ENCODE measurements at places on chromosomes 1 and 21.

DNA sequence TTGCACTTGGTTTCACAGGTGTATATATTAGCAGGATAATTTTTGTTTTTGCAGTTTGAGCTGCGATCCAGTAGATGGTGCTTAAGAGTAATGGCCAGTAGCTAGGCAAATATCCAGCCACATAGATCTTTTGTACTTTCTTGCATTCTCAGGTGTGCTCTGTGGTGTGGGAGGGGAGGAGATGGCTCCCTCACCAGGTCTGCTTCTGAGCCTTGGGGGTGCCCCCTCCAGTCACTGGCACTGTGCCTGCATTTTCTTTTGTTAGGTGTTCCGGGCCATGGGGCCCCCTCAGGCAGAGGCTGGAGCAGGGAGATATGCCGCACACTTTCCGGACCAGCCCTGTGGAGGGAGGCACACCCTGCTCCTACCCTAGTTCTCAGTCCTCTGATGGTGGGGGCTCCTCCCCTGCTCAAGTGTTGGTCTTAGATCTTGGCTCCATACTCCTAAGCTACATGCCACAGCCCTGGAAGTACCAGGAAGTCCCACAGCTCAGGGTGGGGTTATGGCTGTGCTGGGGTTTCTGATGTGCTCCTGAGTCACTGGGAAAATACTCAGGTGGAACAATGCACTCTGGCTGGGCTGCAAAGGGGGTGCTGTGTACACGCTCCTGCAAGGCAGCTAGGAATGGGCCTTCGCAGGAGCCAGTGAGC, 197.6 kb upstream of the DMRTA2 start:
- no peak for DNase-seq

DNA sequence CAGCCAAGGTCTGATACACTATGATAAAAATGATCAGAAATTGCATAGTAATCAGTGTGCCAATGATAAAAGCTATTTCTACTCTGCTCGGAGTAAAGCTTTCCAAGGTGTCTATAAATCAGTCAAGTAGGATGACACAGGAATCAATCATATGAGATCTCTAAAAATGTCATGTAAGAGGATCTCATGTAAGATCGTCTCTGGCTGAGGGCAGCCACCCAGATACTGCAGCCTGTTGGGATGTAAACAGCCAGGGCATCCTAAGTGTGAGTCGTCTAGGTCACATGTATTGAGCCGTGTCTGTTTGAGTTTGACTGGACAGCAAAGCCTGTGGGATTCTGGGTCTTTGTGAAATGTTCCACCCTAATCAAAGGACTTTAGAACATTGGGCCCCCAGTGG, 2.8 kb upstream of the TEX35 start:
- no peak for DNase-seq

DNA sequence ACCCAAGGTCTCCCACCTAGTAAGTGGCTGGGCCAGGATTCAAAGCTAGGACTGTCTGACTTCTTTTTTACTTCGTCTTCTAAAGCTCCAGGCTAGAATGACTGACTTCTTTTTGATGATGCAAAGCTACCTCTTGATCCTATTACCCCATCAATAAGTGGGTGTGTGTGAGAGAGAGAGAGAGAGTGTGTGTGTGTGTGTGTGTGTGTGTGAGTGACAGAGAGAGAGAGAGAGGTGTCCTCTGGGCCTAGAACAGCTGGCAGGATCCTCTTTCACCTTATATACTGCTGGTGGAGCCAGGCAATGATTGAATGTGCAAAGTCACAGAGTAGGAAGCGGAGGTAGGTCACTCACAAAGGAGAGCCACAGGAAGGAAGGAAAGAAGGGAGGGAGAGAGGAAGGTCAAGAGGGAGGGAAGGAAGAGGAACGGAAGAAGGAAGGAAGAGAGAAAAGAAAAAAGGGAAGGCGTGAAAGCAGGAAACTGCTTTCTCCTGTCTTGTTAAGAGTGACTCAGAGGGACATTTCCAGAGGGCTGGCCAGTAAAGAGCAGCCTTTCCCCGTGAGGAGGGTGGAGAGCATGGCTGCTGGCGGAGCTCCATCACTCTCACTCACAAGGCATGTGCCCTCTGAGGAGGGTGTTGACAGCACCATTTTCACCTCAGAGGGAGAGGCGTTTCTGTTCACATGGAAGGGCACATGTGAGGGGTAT, 68.9 kb downstream of the CDC7 start:
- DNase-seq = no peak

DNA sequence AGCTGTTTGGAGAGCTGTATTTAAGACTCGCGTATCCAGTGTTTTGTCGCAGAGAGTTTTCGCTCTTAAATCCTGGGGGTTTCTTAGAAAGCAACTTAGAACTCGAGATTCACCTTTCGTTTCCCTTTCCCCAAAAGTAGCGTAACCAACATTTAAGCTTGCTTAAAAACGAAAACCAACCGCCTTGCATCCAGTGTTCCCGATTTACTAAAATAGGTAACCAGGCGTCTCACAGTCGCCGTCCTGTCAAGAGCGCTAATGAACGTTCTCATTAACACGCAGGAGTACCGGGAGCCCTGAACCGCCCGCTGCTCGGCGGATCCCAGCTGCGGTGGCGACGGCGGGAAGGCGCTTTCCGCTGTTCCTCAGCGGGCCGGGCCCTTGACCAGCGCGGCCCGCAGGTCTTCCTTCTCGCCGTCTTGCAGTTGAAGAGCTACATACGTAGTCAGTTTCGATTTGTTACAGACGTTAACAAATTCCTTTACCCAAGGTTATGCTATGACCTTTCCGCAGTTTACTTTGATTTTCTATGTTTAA, 1.9 kb downstream of the OLIG1 start:
- DNase-seq = no peak

- DNase-seq = no peak
These were observed 38.5 kb downstream of the MSTO1 start for GRCh38 chr1:155648207-155649147.

GRCh38 chr1:151132335-151133017, 14.0 kb downstream of the SEMA6C start:
- DNase-seq = no peak

DNA sequence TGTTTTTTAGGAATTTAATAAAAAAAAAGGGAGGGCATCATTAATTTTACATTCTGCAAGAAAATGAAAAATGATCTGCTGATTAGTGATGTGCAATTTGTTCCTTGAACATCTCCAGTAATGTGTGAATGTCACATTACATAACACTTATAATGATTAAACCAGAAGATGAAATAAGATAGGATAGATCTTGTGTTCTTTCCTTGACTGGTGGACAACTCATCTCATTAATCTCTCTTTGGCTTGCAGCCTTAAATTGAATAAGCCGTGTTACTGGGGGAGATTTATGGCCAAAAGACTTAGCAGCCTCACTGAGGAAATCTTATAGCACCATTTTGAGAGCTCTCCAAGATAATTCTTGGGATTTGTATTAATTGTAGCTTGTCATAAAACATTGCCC, 217.2 kb downstream of the ST6GALNAC3 start:
- peak; percentile 24 for DNase-seq

DNA sequence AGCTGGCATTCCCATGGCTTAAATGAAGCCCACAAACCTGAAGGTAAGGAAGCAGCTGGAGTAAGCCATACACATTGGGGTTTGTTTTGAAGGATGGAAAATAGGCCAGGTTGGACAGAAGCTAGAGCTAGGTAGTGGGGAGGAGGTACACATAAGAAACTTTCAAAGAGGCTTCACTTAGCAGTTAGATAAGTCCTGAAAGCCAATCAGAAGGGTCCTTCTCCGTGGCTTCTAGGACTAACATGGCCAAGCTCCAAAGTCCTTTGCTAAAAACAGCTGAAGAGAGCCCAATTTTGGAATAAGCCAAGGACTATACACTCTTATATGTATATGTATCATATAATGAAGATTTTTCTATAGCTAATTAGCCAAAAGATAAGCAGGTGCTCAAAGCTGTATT, 1.8 kb downstream of the EYA3 start:
- DNase-seq = no peak

DNA sequence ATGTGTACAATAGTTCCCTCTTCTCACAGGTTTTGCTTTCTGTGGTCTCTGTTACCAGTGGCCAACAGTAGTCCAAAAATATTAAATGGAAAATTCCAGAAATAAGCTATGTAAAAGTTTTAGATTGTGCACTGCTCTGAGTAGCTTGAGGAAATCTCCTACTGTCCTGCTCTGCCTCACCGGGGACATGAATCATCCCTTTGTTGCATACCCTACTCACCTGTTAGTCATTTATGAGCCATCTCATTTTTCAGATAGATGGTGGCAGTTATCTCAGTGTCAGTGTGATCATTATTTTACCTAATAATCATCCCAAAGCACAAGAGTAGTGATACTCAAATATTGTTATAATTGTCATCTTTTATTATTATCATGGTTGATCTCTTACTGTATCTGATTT, 688.1 kb downstream of the PLA2G4A start:
- DNase-seq = no peak

GRCh38 chr1:81654657-81655056, 146.1 kb upstream of the ADGRL2 start:
- DNase-seq = no peak

GRCh38 chr1:188023206-188023605, 1194.5 kb downstream of the PLA2G4A start:
- no peak for DNase-seq

GRCh38 chr1:246582301-246583055, 16.2 kb downstream of the CNST start:
- no peak for DNase-seq

DNA sequence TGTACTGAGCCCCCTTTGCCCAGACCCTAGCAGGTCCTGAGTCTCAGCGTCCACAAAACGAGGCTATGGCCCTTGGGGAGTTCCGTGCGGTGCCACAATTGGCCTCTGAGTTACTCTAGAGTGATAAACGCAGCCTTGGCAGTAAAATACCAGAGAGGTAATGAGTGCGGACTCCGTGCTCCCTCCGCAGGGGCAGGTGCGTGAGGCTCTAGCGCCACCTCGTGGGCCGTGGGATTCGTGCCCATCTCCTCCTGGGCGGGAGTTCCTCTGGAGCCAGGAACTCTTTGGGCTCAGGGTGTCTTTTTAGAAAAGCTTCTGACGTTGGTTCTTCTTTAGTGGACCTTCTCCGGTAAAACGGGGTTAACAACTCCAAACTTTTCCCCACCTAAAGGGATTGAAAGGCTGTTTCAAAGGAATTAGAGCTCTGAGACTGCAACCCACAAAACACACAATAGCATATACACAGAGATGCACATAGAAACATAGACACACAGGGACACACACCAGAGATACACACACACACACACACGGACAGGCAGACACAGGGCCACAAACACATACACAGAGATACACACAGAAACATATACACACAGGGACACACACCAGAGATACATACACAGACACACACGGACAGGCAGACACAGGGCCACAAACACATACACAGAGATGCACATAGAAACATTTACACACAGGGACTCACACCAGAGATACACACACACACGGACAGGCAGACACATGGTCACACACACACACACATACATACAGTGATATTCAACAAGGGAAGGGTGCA, 99.4 kb downstream of the KCNJ15 start:
- DNase-seq = peak; percentile 70

GRCh38 chr1:68157416-68157815, 74.9 kb downstream of the WLS start:
- DNase-seq = no peak

DNA sequence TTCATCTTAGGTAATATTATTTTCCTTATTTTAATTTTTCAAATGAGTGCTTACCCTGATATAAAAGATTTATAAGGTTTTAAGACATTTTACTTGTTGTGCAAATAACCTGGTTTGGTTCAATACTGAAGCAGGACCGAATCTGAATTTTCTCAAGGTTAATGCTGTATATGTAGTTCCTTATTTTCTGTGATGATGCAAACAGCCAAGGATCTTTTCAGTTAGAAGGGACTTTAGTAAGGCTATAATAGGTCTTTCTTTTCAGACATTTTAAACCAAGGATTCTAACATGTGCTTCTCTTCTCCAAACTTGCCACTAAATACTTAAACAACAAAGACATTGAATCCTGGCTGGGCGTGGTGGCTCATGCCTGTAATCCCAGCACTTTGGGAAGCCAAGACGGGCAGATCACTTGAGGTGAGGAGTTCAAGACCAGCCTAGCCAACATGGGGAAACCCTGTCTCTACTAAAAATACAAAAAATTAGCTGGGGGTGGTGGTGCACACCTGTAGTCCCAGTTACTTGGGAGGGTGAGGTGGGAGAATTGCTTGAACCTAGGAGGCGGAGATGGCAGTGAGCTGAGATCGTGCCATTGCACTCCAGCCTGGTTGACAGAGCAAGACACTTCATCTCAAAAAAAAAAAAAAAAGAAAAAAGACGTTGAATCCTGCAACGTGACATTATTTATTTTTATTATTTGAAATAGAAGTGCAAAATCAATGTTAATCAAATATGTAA, 3.2 kb upstream of the ARPC5 start:
- no peak for DNase-seq

DNA sequence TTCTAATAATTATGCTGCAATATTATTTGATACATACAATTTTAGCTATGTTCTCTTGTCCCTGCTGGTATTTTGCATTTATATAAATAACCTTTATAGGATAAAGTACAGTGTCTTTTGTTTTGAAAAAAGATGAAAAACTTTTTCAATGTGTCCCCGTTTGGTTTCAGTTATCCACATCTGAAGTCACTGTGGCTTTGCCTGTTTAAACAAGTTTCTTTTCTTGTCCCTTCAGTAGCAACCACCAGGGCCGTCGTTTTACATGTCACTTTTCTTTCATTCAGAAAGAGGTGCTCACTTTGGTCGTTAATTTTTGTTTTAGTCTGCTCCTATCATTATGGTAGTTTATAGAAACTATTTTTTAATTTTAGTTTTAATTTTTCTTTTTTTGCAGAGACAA, 41.4 kb downstream of the RABGAP1L start:
- no peak for DNase-seq

GRCh38 chr1:229114315-229114714, 156.6 kb upstream of the RAB4A start:
- no peak for DNase-seq

DNA sequence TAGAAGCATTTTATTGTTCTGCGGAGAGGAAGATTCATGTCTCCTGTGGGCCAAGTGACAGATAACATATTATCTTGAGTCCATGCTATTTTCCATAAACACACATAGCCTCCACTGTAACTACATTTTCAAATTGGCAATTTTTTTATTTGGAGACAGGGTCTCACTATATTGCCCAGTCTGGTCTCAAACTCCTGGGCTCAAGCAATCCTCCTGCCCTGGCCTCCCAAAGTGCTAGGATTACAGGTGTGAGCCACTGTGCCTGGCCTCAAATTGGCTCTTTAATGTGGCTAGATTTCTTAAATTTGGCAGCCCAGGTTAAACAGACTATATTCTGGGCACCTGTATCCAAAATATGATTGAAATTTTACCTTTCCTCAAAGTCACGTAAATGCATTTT, 13.8 kb downstream of the NOS1AP start:
- no peak for DNase-seq

- no peak for DNase-seq
These were observed 118.0 kb upstream of the IFFO2 start for GRCh38 chr1:19074361-19074901.

DNA sequence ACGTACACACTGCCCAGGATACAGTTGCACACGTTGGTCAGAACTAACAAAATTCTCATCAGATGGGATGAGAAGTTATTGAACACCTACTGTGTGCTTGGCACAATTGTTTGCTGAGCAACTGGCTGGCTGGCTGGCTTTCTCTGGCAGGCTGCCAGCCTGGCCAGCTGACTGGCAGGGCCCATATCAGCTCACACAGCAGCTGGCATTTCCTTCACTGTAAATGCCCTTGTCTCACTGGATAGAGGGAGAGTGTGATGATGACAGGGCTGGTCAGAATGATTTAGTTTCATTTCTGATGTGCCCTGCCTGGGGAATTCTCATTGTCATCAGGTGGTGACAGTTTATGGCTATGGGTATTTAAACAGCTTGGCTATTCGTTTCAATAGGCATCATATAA, 15.8 kb downstream of the CAMK2N1 start:
- DNase-seq = peak; percentile 88

- DNase-seq = no peak
These were observed 374.4 kb upstream of the PRMT6 start for GRCh38 chr1:106681939-106682522.
